ENCODE measurements at places on chromosomes 7 and 10. TPM values are rescaled to one million over a fixed set of nuclear protein-coding genes. Genes with fewer than 3 reads are reported as not detected.

Gene METTL2B
- 31.3 TPM for total RNA-seq

Gene NEUROD6
- 0.21 TPM for total RNA-seq

Gene FZD1
- 30.2 TPM for total RNA-seq

Gene TMEM130
- total RNA-seq: 3.5 TPM

Gene TFR2
- 1.3 TPM for total RNA-seq

Gene GFRA1
- total RNA-seq: 122 TPM

Gene PCLO
- total RNA-seq: 2.7 TPM

Gene MYL10
- 20.9 TPM for total RNA-seq

DNA sequence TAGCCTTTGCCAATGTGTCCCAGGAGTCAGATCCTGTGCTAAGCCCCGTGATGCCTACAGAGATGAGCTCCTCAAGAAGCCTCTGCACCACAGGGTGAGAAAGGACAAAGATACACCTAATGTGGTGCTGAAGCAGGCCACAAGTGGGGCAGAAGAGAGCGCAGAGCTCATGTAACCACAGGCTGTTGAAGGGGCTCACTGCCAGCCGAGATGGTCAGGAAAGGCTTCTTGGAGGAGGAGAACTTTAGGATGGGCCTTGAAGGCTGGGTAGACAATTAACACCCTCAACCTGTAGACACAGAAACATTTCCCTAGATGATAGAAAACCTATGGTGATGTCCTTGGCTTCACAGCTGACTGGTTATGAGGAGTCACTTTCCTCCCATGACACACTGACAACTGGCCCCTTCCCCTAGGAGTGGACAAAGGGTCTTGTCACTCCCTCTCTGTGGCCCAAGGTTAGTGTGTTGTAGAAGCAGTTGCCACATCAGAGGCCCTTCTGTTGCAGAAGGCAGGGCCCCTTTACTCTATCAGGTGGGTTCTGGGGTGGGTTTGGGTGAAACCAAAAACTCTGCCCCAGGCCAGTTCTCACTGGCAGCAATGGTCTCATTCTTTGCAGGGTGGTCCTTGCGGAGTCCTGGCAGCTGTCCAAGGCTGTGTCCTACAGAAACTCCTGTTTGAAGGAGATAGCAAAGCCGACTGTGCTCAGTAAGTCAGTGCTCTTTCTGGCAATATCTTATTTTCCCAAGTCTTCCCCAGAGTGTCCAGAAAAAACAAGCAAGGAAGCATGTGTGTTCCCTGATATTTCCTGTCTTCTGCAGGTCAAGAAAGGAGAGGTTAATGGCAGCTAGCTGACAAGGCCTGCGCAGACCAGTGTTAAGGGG is 69.2 kb downstream of the MINDY4 start:
- no peak for DNase-seq

GRCh38 chr10:1114719-1115606 is 58.8 kb downstream of the WDR37 start:
- DNase-seq: no peak

- no peak for DNase-seq
Measured at GRCh38 chr10:36280890-36281499, 638.9 kb upstream of the FZD8 start.

DNA sequence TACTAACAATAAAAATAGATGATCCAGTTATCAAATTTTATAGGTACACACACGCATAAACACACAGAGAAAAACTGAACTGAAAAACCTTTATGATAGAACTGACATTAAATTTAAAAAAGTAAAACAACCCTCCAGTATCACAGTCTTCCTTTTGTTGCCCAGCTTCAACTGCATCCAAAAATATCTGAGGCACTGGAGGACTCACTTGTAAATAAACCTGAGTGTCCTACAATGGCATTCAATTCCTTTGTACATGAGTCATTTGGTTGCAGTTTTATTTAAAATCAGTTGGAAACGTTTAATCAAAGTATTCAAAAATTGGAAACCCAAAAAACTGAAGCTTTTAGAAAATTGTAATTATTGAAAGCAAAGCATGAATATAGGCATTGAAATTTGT is 265.2 kb upstream of the CSTF2T start:
- DNase-seq: no peak

DNA sequence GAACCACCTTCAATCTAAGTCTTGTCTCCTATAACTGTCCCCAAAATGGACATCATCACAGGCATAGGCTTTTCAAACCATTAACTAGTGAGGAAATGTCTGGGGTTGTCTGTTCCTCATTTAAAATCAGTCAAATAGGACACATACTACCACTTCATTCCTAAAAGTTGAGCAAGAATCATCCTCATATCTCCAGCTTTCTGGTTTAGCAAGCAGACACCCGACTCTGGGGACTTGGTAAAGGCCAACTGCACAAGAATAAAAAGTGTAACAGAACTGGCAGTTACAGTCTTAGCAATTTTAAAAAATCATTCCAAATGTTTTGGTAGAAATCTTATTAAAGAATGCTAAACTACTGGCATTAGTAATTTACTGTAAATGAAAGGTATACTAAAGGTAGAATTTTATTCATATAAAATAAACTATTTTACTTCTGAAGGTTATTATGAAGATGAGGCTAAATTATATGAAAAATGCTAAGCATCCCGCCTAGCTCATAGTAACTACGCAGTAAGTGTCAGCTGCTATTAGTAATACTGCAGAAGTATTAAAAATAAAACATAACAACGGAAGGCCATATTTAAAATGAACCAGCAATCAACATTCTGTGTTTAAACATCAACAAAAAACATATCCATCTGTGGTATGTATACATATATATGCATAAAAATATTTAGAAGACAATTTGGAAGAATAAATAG is 60.8 kb downstream of the ZNF438 start:
- no peak for DNase-seq
